ENCODE measurements at places on chromosomes 2 and 18. TPM values are rescaled to one million over a fixed set of nuclear protein-coding genes. Genes with fewer than 3 reads are reported as not detected.

Gene MAB21L4
- not detected for total RNA-seq

Gene CYP26B1
- not detected for total RNA-seq

Gene ZNF519
- total RNA-seq, result 9.5 TPM

Gene DNAH7
- 0.26 TPM for total RNA-seq
